Stimulated activated CD8-positive, alpha-beta memory T cell treated with anti-CD3 and anti-CD28 coated beads, Interleukin-12 subunit alpha, Interleukin-12 subunit beta, amount 100 ng/mL, for 4 hours (primary cell): ENCODE measurements at places on chromosomes 4 and X.

DNA sequence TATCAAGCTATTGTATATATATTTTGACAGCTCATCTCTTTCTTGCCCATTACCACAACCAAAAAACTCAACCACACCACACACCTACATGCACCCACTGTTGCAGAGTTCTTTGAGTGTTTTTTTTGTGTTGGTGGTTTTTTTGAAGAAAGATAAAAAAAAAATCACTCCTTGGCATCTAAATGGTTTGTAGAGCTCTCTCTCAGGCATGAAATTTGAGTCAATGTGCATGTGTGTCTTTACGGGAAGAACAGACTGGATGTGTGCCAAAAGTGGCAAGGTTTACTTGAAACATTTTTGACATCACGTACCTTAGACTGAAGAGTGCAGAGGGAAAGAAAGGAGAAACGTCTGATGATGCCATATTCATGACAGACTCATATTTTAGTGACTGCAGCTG, 154.2 kb downstream of the FHIP1A start:
- no peak for DNase-seq

DNA sequence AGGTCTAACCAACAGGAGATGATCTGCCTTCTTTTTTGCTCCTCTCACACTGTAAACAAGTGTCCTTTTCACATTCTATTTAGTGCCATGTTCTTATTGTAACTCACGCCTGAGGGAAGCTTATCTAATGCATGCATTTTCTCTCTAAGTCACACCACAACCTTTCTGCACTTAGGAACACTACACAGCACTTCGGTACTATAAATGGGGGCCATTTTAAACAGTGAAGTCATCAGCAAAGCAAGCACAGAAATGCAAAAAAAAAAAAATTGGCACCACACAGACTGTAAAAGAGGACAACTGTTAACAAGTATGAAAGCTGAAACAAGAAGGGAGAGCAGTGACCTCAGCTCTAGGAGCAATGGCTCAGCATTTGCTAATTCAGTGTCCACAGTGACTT, 45.2 kb downstream of the PRSS12 start:
- no peak for DNase-seq

- DNase-seq, result no peak
Observed at GRCh38 chr4:126888968-126889367, 743.8 kb upstream of the INTU start.

GRCh38 chr4:139550724-139551429, 5.1 kb downstream of the SETD7 start:
- DNase-seq, result no peak

GRCh38 chr4:84224522-84224921, 274.6 kb downstream of the NKX6-1 start:
- no peak for DNase-seq

DNA sequence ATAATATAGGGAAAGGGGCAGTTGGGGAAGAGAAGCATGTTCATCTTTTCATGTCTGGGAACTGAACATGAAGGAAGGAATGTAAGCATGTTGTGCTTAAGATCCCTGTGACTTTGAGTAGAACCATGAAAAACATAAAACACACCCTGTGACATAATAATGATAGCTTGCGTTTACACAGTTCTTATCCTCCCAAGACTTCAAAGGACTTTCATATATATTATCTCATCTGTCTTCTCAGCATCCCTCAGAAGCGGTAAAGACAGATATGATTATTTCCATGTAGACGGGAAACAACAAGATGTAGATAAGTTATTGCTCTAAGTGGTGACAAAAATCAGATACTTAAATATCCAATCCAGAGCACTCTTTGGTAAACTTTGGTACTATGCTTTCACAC, 3.3 kb upstream of the SH3RF1 start:
- no peak for DNase-seq

DNA sequence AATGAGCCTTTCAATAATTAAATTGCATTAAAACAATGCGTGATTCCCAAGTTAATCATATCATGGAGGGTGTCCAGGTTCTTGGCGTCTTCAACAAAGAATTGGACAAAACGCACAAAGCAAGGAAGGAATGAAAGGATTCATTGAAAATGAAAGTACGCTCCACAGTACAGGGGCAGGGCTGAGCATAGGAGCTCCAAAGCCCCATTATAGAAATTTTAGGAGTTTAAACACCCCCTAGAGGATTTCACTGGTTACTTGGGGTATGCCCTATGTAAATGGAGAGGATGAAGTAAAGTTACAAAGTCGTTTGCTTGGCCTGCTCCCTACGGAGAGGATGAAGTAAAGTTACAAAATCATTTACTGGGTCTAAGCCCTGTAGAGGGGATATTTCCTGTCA, 1910.4 kb downstream of the C4orf33 start:
- no peak for DNase-seq

GRCh38 chr4:114606245-114606644, 7.6 kb downstream of the UGT8 start:
- DNase-seq, result no peak

DNA sequence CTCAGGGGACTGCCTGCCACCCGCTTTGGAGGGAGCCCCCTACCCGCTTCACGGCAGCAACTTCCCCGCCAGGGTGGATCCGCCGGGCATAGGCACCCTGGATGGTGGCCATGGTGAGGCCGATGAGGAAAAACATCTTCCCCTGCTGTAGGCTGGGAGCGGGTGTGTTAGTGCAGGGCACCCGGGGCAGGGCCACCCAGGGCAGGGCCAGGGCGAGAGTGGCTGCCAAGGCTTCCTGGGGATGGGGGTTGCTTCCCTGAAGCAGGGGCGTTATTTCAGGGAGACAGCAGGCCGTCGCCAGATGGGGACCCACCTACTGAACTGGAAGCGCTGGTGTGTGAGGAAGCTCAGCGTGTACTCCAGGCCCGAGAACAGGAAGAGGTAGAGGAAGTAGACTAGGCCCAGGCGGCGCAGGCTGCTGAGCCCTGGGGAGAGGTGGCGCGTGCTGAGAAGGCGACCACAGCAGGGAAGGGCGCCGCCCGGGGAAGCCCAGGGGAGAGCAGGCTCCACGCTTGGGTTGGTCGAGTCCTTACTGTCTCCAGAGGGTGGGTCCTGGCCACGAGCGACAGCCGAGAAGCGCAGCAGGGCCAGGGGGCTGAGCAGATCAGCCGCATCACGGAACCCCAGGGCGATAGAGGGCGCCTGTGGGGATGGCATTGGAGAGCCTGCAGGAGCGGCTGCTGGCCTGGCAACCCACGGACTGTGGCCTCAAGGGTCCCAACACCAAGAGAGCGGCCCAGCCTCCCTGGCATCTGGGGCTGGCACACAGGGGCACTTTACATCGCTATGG, 31.5 kb downstream of the NOP14 start:
- no peak for DNase-seq

- DNase-seq, result no peak
Observed at GRCh38 chr4:8314691-8315255, 45.2 kb downstream of the HTRA3 start.

- no peak for DNase-seq
Observed at GRCh38 chrX:39431893-39432292, 630.6 kb downstream of the MID1IP1 start.

- DNase-seq, result no peak
Observed at GRCh38 chr4:176874721-176875445, 82.2 kb upstream of the VEGFC start.

DNA sequence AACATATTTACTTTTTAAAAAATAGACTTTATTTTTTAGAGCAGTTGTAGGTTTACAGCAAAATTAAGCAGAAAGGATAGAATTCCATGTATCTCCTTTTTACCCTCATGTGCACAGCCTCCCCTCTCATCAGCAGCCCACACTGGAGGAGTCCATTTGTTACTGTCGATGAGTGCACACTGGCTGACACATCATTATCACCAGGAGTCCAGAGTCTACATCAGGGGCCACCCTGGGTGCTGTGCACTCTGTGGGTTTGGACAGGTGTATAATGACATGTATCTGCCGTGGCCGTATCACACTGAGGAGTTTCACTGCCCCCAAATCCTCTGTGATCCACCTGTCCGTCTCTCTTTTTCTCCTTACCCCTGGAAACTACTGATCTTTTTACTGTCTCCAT, 26.3 kb downstream of the TBC1D14 start:
- DNase-seq, result no peak

DNA sequence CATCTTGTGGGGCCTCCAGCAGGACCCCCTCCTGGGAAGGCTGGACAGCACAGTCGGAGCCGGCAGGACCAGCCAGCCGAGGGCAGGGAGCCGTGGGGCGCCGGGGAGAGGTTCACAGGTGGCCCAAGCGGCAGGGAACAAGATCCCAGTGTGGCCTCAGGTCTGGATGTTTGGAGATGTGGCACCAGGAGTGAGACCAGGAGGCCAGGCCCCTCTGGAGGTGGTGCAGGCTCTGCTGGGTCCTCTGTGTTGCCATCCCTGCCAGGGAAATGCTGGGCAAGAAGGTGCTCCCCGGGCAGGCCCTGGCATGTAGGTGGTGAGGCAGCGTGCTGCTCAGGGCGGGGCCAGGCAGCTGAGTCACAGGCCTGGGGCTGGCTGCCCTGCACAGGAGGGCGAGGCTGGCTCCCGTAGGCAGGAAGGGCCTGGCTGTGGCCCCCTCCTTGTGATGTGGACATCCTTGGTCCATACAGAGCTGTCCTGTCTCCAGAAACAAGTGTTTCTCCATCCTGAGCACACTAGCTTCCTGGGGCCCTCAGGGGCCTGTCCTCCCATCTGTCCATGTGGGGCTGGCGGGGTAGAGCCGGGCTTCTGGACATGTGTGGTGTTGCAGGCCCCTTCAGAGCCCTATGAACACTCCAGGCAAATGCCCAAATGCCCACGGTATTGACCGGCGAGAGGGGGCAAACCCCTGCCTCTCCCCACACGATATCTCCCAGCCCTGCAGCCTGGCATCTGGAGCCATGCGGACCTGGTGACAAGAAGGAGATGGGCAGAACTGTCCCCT, 4.8 kb upstream of the HGFAC start:
- DNase-seq, result no peak

DNA sequence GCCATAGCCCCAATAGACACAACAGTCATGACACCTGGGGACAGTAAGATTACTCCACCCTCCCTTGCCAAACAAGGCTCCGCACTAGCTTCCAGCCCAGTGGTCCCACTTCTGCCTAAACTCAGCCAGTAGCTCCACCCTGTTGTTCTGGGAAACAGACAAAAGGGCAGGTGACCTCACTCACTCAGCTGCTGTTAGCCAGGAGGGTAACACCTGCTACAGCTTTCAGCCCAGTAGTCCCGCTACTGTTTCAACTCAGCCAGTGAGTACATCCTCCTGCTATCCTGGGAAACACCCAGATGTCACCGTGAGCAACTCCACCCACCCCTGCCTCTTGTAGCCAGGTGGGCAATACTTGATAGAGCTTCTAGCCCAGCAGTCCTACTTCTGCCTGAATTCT, 162.7 kb upstream of the CPXCR1 start:
- no peak for DNase-seq

DNA sequence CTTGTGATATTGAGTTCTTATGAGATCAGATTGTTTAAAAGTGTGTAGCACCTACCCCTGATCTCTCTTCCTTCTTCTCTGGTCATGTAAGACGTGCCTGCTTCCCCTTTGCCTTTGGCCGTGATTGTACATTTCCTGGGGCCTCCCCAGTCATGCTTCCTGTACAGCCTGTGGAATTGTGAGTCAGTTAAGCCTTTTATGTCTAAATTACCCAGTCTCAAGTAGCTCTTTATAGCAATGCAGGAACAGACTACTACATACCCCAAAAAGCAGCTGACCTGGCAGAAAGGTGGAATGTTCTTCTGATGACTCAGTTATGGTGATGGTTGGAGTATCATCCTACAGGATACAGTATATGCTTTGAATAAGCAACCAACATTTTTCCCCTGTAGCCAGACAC, 11.4 kb upstream of the MCUB start:
- DNase-seq, result no peak

- DNase-seq, result peak; percentile 4
Observed at GRCh38 chr4:77240469-77241066, 83.6 kb downstream of the CCNG2 start.

GRCh38 chr4:114615435-114615834, 16.8 kb downstream of the UGT8 start:
- DNase-seq, result no peak

GRCh38 chr4:136637071-136637777, 895.1 kb downstream of the PCDH18 start:
- no peak for DNase-seq

DNA sequence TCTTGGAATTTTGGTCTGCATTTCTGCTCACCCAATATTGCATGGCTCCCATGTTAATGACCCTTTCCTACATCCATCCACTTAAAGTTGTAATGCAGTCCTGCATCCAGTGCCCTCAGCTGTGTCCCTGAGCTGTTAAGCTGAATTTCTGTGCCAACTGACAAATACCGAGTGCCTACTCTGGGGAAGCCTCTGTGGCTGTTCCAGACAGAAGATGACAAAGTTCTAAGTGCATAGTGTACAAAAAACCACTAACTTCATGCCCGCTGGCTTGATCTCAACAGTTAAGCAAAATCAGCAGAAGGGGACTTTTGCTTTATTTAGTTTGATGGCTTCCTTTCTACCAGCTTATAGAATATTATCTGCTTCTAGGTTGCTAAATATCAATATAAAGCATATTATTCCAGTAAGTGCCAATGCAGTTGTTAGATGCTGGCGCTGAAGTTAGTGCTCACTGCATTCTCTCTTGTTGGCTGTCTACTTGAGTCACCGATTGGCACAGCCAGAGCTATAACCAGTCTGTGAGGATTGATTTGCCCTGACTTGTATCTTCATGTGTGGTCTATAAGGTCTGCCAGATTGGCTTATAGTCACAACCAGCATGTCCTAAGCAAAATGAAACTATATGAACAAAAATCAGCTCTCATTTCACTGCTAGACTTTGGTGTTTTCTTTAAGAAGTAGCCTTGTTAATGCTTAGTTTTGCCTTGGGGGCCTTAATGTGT, 98.9 kb downstream of the KLHL8 start:
- no peak for DNase-seq

DNA sequence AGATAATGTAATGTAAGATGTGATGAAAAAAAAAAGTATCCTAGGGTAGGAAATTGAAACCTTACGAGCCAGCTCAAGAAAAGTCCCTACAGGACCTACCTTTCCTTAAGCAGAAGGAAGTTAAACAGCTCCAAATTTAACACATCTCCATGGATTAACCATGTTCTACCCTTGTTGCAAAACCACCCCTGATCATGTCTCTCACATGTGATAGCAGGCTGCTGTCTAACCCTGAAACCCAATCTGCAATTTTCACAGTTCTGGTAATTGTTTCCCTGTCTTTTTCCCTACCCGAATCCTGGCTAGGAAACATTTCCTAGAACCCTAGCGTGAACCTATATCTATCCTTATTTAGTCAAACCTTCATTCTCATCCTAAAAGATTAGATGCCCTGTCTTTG, 198.9 kb downstream of the SPOCK3 start:
- no peak for DNase-seq

- DNase-seq, result no peak
Observed at GRCh38 chr4:184313058-184313581, 95.4 kb upstream of the ENPP6 start.

GRCh38 chrX:135543924-135544323, 23.5 kb downstream of the INTS6L start:
- no peak for DNase-seq

GRCh38 chr4:8265171-8265929, 4.2 kb upstream of the HTRA3 start:
- DNase-seq, result no peak

GRCh38 chrX:154541896-154542722, 4.5 kb downstream of the G6PD start:
- DNase-seq, result peak; percentile 48

- DNase-seq, result no peak
Observed at GRCh38 chrX:17226736-17227135, 148.3 kb upstream of the NHS start.

GRCh38 chr4:85778632-85779131, 303.7 kb downstream of the ARHGAP24 start:
- no peak for DNase-seq

GRCh38 chr4:159206427-159206871, 103.6 kb downstream of the RAPGEF2 start:
- DNase-seq, result no peak
